NCI-H748 treated with DMSO at 0.1 percent for 48 hours (cell line): ENCODE measurements at places on chromosomes 2 and 18.

GRCh38 chr2:242054406-242054805, 184.9 kb downstream of the RTP5 start:
- no peak for DNase-seq

GRCh38 chr2:205781244-205781931, 99.1 kb downstream of the NRP2 start:
- no peak for DNase-seq

DNA sequence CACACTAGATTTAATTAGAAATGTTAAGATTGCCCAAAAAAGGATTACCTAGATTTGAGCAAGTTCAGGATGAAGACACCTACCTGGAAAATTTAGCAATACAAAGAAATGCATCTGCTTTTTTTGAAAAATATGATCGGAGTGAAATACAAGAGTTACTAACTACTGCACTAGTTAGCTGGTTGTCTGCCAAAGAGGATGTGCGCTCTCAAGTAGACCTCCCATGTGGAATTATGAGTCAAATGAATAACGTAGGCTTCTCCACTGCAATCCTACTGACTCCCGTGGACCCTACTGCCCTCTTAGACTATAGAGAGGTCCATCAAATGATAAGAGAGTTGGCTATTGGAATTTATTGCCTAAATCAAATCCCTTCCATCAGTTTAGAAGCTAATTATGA, 2.0 kb downstream of the ANKAR start:
- DNase-seq, result no peak

- DNase-seq, result no peak
These were observed 25.3 kb downstream of the CRIM1 start for GRCh38 chr2:36380624-36381481.

GRCh38 chr2:189299974-189300373, 120.4 kb upstream of the COL5A2 start:
- no peak for DNase-seq

GRCh38 chr2:95350774-95351597, 51.5 kb upstream of the FAHD2A start:
- no peak for DNase-seq

DNA sequence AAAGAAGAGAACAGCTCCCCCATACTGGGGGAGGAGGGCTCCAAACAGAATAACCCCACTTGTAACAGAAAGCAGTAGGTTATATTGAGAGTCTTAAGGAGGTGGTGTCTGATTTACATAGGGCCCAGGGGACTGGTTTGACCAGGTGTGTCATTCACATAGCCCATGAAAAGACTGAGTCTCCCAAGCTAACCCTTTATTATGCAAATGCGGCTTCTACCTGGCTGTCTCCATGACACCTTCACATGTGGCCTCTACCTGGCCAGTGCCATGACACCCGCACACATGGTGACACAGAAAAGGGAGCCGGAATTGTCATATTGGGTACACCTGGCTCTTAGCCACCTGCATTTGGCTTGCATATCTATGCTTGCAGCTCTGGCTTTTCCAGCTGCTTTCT, 1057.2 kb upstream of the PIK3C3 start:
- no peak for DNase-seq

DNA sequence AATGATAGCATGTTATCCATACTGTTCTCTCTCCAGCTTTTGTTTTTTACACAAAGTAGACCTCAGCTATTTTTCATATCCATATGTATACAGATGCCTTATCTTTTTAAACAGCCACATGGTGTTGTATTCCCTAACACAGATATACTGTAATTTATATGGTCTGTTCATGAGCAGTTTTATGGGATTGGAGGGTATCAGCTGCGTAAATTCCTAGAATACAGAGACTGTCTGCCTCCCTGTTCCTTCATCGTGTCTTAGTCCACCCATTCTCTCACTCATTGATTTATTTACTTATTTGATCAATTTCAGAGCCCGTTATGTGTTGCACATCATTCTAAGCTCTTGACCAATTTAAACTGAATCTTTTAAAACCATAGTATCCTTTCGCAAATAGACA, 80.6 kb downstream of the GATA6 start:
- no peak for DNase-seq

GRCh38 chr18:8525692-8526091, 83.5 kb upstream of the RAB12 start:
- no peak for DNase-seq

- DNase-seq, result no peak
These were observed 189.7 kb downstream of the PAX3 start for GRCh38 chr2:222108957-222109585.

DNA sequence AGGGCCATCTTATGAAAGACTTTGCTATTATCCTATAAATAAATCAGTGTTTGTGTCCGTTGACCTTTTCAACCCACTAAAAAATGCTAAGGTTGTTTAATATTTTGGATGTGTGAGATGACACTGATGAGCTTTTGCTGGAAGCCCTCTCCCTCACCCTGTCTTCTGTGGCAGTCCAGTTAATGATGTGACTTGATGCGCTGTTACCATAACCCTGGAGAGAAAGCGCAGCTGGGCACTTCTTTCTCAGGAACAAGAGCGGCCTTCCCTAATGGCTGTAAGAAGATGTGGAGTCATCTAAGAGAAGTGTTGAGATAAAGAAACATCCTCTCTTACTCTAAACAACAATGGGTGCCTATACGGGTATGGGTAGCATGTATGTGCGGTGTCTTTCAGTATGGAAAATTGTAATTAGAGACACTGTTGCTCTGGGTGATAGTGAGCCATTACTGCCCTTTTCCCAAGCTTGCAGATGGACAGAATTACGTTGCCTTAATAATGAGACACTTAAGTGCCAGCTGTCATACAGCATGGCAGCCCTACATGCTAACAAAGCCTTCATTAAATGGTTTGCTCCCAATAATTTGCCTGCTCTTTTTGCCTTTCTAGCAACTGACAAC, 165.6 kb upstream of the NABP1 start:
- DNase-seq, result no peak

- no peak for DNase-seq
These were observed 22.6 kb upstream of the ITGA6 start for GRCh38 chr2:172404824-172405223.

DNA sequence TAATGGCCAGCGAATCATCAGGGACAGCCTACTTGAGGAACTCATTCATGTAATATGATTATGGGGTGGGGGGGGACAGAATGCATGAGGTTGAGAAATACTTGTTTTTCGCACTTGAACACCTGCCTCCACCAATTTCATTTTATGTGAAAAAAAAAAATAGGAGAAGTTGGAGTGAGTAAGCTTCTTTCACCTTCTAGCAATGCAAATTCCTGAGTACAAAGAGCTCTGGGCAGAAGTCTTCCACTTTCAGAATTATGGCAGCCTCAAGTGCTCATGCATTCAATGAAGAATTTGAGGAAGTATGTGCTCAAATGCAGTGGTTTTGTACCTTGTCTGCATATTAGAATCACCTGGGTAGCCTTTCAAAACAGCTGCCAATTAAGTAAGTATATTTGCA, 40.1 kb upstream of the GPD2 start:
- no peak for DNase-seq

DNA sequence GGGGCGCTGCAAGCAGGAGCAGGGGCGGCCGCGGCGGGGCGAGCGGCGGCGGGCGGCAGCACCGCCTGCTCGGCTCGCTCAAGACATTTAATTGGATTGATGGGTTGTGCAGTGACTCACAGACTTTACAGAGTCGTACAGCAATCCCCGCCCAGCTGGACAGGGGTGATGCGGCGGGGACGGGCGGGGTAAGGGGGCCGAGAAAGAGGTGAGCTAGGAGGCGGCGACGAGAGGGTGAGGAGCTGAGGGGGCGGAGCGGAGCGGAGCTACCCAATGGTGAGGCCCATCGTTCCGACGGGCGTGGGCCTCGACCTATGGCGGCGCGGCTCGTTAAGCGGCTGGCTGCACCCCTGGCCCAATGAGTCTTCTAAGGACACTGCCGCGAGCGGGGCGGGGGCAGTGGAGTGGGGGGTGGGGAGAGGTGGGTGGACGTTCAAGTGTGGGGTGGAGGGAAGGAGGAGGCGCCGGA, 97.1 kb upstream of the SERTAD2 start:
- peak; percentile 98 for DNase-seq

GRCh38 chr2:34849827-34850226, 1250.7 kb upstream of the FAM98A start:
- no peak for DNase-seq

GRCh38 chr2:200750323-200750910, 61.3 kb upstream of the BZW1 start:
- no peak for DNase-seq
